ENCODE measurements at places on chromosomes 6 and 20.

- no peak for DNase-seq
Measured at GRCh38 chr6:82260997-82261732, 13.6 kb upstream of the IBTK start.

DNA sequence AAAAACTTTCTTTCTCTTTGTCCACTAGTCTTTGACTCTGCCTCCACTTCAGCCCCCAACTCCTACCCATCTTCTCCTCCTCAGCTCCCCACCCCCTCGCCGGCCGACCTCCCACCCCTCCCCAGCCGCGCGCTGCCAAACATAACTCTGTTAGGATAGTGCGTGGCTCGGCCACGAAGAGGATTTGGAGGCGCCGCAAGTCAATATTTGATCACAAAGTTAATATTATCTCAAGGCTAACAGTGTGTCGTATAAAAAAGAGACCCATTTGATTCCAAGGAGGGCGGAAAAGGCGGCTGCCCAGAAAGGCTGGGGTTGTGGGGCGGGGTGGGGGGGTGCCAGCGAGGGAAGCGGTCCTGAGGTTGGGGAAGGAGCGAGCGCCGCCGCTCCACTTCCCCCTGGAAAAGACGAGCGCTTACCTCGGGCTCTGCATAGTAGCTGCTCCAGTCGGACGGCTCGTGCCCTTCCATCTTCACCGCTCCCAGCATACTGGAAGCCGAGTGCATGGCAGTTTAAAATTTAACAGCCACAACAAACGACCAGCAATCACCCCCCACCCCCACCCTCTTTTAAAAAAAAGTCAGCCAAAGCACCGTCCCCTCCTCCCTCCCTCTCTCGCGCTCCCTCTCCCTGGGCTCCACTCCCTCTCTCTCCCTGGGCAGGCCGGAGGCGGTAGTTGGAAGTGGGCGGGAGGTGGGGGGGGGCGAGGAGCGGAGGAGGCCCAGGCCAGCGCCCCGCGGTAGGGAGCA lies 425 bp downstream of the FOXA2 start:
- DNase-seq, result no peak

DNA sequence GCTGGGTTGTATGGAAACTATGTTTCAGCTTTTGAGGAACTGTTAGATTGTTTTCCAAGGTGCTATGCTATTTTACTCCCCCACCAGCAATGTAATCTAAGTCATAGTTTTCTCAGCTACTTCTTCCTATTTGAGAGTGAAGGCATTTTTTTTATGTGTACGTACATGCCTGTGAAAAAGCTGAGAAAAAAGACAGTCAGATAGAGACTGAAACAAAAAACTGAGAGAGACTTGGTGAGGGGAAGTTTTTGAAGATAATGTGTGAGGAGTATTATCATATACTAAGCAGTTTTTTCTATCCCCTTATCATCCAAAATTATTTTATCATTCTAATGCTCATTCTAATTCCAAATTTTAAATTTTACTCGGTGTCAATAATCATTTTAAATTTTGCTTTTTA lies 780.0 kb downstream of the BCKDHB start:
- DNase-seq, result no peak

GRCh38 chr6:106077881-106078280 lies 8.3 kb upstream of the PRDM1 start:
- no peak for DNase-seq

DNA sequence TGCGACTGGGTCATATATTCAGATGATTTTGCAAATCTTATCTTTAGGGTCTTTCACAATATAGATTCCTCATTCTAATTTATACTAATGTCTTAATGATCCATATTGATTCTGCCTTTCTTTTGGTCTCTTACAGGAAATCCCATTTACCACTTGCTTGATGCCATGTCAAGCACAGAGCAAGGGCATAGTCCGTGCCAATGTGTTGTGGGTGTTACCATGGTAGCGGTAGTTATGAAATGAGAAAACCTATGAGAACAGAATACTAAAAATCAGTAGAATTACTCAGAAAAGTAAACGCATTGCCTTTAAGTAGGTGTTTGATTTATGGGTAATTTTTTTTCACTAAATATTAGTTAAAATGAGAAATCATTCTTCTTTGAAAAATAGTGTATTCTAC lies 153.9 kb upstream of the RAB32 start:
- no peak for DNase-seq

GRCh38 chr6:163113358-163113962 lies 301.1 kb upstream of the QKI start:
- no peak for DNase-seq

- DNase-seq, result no peak
Measured at GRCh38 chr6:162943369-162943768, 215.6 kb downstream of the PACRG start.

Measured in SIG-M5 (cell line).